Foreskin keratinocyte (primary cell): ENCODE measurements at places on chromosomes 11 and 22. TPM values are rescaled to one million over a fixed set of nuclear protein-coding genes. Genes with fewer than 3 reads are reported as not detected.

DNA sequence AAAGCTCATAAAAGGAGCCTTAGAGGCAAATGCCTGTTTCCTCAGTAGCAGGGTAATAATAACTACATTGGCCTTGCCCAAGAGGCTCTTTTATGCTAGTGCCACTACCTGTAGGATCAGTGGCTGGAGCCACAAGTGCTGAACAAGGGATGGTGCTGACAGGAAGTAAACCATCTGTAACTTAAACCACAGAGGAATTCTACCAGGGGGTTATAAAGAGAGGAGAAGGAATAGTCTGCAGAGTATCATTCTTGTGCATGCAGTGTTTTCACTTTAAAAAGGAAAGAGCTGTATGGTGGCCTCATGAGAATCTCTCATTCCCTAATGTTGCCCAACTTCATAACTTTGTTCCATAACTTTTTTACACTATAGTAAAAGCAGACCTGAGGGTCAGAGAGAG is 168.1 kb downstream of the DBX1 start:
- DNase-seq: no peak

OR8G5 gene
- total RNA-seq: not detected in 2 replicates

NLRP6 gene
- total RNA-seq: not detected in 2 replicates

DNA sequence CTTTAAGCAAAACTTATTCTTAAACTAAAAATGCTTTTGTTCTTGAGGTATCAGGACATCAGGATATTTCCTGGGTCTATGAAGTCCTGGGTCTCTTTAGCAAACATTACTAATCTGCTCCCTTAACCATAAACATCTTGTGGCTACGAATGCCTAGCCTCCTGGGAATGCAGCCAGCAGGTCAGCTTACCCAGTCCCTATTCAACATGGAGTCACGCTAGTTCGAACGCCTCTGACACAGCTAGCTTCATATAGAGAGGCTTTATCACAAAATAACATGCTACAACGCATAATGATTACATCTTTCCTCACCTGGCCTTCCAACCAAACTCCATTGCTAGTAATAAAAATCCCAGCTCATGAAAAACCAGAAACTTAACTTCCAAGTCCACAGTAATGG is 17.5 kb upstream of the FIBIN start:
- no peak for DNase-seq

DNA sequence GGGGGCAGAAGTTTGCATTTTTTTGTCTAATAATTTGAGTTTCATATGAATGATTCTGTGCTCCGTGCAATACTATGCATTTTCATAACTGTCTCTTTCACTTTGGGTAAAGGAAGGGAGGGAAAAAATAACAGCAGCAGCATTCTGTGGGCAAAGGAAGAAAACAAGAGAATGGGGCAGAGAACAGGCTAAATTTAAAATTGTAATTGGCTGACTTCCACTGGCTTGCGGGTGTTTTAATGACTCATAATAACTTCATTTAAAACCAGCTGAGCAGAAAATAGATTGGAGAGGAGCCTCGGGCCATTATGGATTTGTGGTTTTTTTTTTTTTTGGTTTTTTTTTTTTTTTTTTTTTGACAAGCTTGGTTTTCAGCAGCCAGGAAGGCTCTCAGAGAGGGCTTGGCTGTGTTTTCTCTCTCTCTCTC is 107.4 kb downstream of the ZBTB16 start:
- peak; percentile 75 for DNase-seq

GRCh38 chr22:46619240-46619829 is 851 bp upstream of the GRAMD4 start:
- DNase-seq: no peak

MICAL3 gene
- total RNA-seq: 59.6 and 68.0 TPM in 2 replicates

- no peak for DNase-seq
These were observed 45.5 kb downstream of the APIP start for GRCh38 chr11:34870548-34871196.

DNA sequence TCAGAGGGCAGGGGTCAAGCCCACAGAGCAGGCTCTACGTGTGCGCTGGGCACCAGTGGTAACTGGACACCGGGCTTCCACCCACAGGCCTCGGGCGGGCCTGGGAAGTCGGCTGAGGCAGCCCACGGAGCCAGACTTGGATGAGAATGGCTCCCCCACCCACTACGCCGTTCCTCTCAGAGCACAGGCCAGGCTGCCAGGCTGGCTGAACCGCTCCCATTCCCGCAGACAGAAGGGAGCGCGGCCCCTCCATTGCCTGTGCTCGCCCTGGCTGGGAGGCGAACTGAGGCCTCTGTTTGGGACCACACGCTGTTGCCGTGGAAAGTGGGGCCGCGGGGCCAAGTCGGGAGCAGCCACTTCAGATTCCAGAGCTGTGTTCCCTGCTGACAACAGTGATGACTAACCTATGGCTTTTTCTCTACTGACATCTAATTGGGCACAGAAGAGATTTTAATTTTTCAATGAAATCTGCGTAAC is 63.9 kb downstream of the MYH9 start:
- no peak for DNase-seq

DNA sequence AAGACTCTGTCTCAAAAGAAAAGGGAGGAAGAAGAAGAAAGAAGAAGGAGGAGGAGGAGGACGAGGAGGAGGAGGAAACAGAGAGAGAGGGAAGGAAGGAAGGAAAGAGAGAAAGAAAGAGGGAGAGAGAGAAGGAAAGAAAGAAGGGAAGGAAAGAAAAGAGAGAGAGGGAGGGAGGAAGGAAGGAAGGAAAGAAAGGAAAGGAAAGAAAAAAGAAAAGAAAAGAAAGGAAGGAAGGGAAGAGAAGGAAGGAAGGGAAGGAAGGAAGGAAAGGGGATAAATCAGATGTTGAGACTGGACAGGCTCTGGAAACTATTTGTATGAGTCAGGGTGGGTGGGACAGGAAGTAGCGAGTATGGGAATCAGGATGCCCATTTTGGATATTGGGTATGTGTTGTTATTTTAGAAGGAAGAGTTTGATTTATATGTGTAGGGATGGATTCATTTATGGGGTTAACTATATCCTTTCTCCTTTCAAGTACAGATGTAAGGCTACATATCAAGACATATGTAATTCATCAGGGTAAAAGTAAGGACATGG is 6.0 kb upstream of the RPL3 start:
- DNase-seq: no peak

- DNase-seq: no peak
These were observed 203.1 kb upstream of the CADM1 start for GRCh38 chr11:115707180-115707905.

GRCh38 chr11:72932132-72932570 is 117.9 kb downstream of the ATG16L2 start:
- no peak for DNase-seq

DNA sequence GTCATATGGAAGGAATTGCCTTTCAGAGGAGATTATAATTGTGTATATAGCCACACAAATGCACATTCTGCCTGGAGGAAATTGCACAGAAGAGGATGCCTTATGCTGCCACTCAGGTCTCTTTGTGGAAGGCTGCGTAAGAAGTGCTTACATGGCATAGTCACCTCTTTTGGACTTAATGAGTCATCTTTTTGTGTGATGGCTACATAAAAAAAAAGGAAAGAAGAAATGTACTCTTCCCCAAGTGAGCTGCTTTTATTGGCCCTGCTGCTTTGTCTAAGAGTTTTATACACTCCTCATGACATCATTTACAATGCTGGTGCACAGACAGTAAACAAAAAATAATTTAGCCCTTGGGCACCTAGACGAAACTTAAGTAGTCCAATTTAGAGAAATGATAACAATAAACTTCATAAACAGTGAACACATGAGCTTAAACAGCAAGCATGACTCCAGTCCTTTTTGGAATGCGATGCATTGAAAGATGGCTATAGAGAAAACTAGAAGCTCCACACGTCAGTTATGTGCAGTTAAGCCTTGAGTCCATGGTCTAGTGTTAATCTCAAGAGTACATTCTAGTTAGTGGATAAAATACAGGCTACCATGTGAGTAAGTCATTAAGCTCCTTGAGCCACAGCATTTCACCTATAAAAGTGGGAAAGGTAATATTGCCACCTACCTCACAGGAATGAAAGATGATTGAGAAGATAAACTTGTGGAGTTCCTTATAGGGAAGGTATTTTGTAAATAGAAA is 12.0 kb downstream of the CSTPP1 start:
- DNase-seq: peak; percentile 81

- peak; percentile 100 for DNase-seq
These were observed 41.4 kb upstream of the ZBED5 start for GRCh38 chr11:10899121-10899830.

- no peak for DNase-seq
These were observed 392.2 kb downstream of the TBC1D22A start for GRCh38 chr22:47154621-47155081.

MS4A12 gene
- not detected in 2 replicates for total RNA-seq

OR51I2 gene
- total RNA-seq: not detected in 2 replicates

DNA sequence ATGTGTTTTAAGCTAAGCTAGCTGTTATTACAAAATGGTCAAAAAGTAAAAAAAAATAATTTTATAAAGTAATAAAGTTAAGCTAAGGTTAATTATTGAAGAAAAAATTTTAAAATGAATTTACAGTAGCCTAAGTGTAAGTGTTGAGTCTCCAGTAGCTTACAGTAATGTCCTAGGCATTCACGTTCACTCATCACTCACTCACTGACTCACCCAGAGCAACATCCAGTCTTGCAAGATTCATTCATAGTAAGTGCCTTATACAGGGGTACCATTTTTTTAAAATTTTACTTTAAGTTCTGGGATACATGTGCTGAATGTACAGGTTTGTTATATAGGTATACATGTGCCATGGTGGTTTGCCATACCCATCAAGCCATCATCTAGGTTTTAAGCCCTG is 11.6 kb upstream of the OOSP4B start:
- peak; percentile 20 for DNase-seq

- no peak for DNase-seq
These were observed 1.5 kb upstream of the SREBF2 start for GRCh38 chr22:41831383-41831782.
